A172 (cell line): ENCODE measurements at places on chromosomes 1 and 21. TPM values are rescaled to one million over a fixed set of nuclear protein-coding genes. Genes with fewer than 3 reads are reported as not detected.

DNA sequence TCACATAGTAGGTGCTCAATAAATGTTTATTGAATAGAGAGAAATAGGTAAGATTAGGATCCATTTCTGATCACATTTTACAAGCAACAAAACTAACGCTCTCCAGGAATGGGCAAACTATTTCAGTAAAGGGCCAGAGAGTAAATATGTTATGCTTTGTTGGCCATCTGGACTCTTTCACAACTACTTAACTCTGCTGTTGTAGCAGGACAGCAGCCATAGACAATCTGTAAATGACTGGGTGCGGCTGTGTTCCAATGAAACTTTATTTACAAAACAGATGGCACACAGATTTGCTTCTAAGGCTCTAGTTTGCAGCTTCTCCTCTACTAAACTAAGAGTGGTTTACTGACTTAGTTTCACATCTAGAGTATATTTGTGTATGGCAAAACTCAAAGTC lies 83.0 kb upstream of the BACH1 start:
- DNase-seq, result no peak

DNA sequence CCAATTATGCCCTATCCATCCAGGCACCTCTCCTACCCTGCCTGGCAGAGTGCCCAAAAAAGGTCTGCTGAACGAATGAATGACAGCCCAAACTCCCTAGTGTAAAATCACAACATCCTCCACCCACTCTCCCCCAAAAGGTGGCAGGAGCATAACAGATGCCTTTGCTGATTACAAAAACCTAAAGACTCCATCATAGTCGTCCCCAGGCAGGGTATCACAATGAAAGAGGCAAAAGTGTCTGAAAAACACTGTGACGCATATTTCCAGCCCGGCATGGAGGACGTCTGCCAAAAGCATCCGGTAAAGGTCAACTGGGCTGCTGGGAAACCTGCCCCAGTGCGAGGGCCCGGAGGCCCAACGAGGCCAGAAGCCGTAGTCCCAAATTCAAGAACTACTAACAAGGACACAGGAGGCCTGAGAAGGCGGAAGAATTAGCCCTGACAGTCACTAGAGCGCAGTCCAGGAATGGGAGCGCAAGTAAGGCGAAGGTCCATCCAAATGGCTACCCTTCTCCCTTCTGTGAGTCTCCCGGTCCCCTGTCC lies 576 bp downstream of the SMIM12 start:
- peak; percentile 9 for DNase-seq

GRCh38 chr1:220544901-220545303 lies 17.0 kb downstream of the MARK1 start:
- no peak for DNase-seq

DNA sequence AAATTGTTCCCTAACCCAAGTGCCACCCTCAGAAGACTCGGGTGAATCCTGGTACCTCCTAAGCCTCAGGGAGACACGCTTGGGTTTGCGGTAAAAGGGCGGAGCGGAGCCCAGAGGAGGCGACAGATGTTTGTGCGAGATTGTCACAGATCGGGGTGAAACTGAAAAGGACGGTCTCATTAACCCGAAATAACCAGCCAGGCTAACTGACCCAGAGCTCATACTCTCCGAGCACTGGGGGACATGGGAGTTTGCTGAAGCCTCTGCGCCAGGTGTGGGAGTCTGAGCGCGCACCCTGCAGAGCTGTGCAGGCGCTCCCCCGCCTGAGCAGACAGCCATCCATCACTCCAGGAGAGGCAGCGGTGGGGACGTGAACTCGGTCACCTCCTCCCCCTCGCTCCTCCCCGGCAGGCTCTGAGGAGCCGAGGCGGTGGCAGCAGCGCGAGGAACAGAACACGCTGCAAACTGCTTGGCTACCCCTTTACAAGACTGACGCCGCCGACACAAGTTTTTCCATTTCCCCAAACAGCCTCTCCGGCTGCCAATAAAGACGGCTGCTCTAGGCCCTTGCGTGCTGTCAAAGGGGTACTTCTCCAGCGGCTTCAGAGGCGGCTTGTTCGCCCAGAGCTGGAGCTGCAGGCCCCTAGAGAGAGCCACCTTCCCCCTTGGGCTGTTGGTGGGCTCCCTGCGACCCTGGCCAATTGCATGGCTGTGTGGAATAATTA lies 43.5 kb downstream of the RRAGC start:
- DNase-seq, result no peak

GRCh38 chr1:244327533-244327932 lies 124.2 kb downstream of the ADSS2 start:
- DNase-seq, result no peak

- no peak for DNase-seq
These were observed 4.2 kb downstream of the MRPL37 start for GRCh38 chr1:54204199-54204598.

DNA sequence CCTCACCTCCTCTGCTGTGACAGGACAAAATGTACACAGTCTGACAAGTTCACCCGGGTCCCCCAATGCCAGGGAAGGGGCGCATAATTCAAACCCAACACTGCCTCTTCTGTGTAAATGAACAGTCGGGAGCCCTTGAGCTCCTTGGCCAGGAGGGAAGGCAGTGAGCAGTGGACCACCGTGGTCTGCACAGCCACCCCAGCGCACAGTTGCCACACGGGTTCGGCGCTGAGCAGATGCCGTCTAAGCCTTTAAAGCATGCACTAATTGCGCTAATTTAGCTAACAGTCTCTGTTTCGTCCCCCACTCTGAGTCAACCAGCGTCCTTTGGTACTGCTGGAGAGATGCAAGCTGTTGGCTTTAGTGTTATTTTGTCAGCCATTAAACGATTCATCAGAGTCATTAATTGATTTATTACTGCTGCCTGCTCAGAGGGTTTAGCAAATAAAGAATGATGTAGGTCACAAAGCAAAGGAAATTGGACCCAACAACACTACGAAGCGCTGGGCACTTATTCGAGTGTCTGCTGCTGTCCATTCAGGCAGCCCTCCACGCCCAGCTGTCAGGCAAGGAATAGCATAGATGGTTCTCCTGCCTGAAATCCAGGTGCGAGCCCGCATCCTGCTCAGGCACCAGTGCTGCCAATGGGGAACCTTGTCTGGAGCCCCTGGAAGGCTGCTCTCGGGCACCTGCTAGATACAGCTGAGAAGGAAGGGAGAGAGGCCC lies 91.5 kb downstream of the MRPL37 start:
- DNase-seq, result no peak

- no peak for DNase-seq
These were observed 197.3 kb upstream of the COA6 start for GRCh38 chr1:234176000-234176399.

- DNase-seq, result no peak
These were observed 1.6 kb upstream of the PLA2G2C start for GRCh38 chr1:20187813-20188454.

DNA sequence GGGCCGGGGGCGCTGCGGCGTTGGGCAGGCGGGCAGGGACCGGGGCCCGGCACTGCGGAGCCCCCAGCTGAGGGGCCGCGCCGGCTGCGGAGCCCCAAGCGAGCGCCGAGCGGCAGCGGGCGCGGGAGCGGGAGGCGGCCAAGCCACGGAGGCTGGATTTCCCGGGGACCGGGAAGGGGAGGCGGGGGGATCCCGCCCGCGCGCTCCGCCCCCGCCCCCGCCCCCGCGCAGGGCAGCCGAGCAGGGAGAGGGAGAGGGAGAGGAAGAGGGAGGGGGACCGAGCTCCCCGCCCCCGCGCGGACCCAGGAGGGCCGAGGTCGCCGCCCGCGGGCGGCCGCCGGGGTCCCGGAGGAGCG lies at the start of gene DLGAP3:
Gene DLGAP3 (minus strand): TSS at position 154 of the 356 bp plus-strand sequence. CDS start 24,267 bp downstream, outside the sequence.
- no peak for DNase-seq

GRCh38 chr1:961132-961669 lies 817 bp downstream of the KLHL17 start:
- DNase-seq, result no peak

DNA sequence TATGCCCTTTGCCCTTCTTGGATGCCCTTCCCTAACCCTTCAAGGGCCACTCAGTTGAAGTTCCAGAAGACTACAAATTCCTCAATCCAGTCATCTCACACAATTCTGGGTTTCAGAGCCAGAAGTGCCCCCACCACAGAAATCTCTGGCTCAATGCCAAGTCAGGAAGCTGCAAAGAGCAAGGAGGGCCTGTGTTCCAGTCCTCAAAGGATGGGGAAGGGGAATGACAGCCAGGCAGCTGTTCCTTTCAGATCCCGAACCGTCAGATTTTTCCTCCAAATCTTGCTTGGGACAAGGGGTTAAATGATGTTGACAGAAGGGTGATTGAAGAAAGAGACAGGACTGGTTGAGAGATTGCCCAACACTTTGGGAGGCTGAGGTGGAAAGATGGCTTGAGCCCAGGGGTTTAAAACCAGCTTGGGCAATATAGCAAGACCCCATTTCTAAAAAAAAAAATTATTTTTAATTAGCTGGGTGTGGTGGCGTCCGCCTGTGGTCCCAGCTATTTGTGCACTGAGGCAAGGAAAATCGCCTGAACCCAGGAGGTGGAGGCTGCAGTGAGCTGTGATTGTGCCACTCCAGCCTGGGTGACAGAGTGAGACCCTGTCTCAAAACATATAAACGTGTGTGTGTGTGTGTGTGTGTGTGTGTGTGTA lies 716 bp upstream of the HPDL start:
- no peak for DNase-seq

GRCh38 chr21:35217504-35218060 lies 168.5 kb upstream of the RUNX1 start:
- DNase-seq, result peak; percentile 98

- DNase-seq, result no peak
These were observed 172.9 kb downstream of the SDCCAG8 start for GRCh38 chr1:243428617-243429342.

- DNase-seq, result no peak
These were observed 63.3 kb downstream of the RHOU start for GRCh38 chr1:228798548-228798947.

DNA sequence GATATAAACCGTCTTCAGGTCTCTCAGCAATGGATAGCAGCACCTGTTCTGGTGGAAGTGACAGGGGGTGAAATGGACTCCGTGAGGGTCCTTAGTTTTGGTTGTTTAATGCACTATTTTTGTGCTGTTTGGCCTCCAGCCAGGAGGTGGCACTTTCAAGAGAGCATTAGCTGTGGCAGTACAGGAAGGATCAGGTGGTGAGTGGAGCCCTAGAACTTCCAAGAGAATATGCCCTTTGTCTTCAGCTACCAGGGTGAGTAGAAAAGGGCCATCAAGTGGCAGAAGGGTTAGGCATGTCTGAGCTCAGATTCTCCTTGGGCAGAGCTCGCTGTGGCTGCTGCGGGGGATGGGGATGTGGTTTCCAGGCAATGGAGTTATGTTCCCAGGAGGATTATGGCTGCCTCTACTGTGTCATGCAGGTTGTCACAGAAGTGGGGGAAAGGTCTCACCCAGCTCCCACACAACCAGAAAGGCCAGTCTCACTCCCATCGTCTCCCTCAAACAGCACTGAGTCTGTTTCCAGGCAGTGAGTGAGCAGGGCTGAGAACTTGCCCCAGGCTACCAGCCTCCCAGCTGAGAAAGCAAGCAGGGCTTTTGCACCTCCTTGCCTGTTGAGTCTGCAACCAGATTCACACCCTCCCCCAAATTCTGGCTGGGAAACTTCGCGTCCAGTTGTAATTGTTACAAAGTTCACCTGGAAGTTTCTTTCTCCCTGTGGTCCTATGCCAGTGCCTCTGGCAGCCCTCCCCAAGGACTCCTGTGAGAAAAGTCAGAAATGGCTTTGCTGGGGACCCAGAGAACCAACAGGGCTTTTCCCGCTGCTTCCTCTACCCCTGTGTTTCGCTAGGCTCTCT lies 39.1 kb upstream of the TTLL7 start:
- no peak for DNase-seq

The PLA2G2C gene
- total RNA-seq, result not detected in 2 replicates

The FCRLA gene
- 0.09 and 0.43 TPM in 2 replicates for total RNA-seq

The CCDC30 gene
- 1.2 and 1.8 TPM in 2 replicates for total RNA-seq

The SPRR2E gene
- total RNA-seq, result not detected in 2 replicates

The FABP3 gene
- total RNA-seq, result 9.0 and 19.5 TPM in 2 replicates

The S100A5 gene
- total RNA-seq, result 1.1 and 6.1 TPM in 2 replicates

The CAPN9 gene
- total RNA-seq, result not detected in 2 replicates
